ENCODE measurements at places on chromosomes 16 and 17.

GRCh38 chr17:48860456-48860855 lies 29.6 kb downstream of the CALCOCO2 start:
- no peak for DNase-seq

GRCh38 chr16:66155933-66156332 lies 210.6 kb upstream of the CDH5 start:
- DNase-seq, result no peak

GRCh38 chr17:43917348-43918025 lies 10.2 kb upstream of the MPP2 start:
- DNase-seq, result no peak

DNA sequence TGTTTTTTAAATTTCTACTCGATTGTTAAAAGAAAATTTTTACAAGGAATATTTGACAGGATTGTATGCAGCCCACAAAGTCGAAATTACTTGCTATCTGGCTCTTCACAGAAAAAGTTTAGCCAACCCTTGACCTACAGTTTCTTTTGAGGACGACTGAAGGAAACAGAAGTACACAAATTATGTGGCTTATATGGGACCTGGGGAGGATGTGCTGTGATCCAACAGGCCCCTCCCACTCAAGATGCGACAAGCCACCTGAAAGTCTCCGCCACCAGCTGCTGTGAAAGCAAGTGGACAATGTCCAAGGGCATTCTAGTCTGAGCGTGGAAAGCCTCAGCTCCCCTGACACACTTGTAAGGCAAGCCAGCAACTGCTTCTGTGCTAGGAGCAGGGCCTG lies 42.4 kb upstream of the SLC25A19 start:
- no peak for DNase-seq

GRCh38 chr17:14768923-14769322 lies 468.0 kb downstream of the HS3ST3B1 start:
- DNase-seq, result no peak

DNA sequence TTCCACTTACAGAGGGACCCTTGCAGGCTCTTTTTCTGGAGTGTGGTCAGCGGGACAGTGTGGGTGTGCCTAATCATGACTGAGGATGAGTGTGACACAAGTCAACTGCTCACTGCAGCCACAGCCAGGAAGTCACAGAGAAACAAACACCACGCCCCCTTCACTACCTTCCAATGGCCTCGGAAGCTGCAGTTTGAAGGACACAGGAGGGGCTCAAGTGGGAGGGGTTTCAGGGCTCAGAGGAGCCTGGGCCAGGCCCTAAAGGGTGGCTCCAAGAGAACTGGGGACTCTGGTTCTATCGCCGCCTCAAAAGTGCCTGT lies 116.2 kb upstream of the SDK2 start:
- DNase-seq, result no peak

DNA sequence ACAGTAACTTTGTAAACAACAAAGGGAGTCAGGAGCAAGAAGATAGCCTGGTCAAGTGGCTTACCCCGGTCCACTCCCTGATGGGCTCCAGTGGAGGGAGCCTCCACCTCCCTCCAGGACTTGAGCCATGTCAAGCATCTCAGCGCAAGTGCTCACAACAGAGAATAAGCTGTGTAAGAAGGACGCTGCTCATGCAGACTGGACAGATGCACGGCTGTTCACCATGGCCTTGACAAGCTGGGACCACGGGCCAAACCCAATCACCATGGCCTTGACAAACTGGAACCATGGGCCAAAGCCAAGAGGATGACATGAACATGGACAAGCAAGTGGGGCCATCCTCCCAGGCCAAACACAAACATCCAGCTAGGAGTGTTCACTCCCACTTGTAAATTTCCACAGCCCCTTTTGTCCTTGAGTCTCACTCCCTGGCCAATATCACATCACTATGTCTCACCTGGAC lies 3.4 kb upstream of the PITPNM3 start:
- DNase-seq, result no peak

GRCh38 chr16:1257561-1258224 lies 1.8 kb downstream of the TPSD1 start:
- DNase-seq, result no peak

DNA sequence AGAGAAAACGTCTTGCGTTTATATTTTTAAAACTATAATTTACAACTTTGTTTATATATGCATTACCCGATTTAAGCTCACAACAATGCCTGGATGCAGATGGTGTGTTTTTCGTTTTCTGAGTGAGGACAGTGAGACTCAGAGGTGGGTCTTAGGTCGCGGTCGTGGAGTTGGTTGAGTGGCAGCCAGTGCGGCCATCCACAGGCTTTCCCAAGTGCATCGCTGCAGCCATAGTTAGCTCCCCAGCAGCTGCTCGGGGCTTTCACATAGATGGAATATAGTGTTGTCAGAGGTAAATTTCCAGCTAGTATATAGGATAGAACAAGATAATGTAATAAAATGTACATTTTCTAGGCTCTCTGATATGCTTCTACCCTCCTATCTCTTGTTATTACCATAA lies 417.8 kb downstream of the CDH13 start:
- DNase-seq, result no peak

- DNase-seq, result no peak
These were observed 329.9 kb downstream of the KCNJ2 start for GRCh38 chr17:70499067-70499786.

- DNase-seq, result no peak
These were observed 4.8 kb downstream of the IL4R start for GRCh38 chr16:27318392-27319256.

GRCh38 chr17:35898283-35899070 lies 18.3 kb upstream of the CCL5 start:
- DNase-seq, result no peak

GRCh38 chr17:33989361-33990148 lies 265.5 kb upstream of the CCL2 start:
- no peak for DNase-seq

GRCh38 chr16:11682655-11683096 lies 14.4 kb downstream of the SNN start:
- no peak for DNase-seq

DNA sequence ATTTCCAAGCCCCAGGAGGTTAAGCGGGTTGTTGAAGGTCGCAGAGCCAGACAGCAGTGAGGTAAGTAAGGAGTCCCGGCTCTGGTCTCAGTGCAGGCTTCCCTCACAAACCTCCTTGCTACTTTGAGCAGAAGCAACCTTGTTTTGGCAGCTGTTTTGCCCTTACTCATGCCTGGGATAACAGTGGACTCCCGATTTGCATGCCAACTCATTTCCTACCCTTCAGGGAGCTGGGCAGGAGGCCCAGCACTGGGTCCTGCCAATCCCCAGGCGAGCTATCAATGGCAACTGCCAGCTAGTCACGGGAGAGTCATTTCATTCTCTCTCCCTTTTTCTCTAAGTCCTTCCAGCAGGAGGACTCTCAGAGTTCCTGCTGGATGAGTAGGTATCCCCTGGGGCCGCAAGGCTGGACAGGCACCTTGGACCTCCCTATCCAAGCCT lies 72.0 kb upstream of the KSR1 start:
- DNase-seq, result no peak

GRCh38 chr17:68835071-68835470 lies 120.1 kb downstream of the ABCA8 start:
- no peak for DNase-seq

GRCh38 chr16:35628976-35629375 lies 2169.6 kb downstream of the TP53TG3F start:
- no peak for DNase-seq

DNA sequence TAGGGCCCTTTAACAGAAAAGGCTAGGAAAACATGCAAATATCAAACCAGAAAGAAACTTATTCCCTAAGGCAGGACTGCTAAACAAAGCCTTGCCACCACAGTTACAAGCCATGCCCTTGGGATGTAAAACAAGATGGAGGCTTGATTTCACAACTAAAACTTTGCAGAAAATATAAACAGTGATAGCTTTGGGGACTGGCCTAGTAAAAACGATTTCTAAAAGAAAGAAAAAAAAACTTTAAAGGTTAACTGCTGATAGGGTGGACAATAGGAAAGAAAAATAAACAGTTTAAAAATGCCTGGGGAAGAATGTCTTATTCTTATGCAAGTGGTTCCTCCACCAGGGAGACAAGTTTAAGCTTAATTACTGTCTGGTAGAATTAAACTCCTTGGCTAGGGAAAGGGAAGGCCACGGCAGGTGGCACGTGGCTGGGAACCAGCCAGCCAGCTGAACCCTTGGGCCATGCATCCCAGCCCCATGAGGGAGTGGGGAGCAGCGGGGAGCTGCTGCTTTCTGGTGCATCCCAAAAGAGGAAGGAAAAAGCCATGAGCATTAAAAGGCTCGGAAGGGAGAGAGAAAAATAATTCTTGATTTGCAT lies 10.7 kb upstream of the TMC5 start:
- DNase-seq, result no peak

DNA sequence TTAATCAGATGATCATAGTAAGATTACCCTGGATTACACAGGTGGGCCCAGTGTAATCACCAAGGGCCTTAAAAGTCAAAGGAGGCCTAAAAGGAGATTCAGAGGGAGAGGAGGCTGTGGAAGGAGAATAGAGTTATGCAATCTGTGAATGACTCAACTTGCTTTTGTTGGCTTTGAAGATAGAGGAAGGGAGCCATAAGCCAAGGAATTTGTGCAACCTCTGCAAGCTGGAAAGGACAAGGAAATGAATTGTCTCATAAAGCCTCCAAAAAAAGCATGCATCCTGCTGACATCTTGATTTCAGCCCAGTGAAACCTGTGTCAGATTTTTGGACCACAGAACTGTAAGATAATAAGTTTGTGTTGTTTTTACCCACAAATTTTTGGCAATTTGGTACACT lies 109.6 kb downstream of the CNTNAP4 start:
- DNase-seq, result no peak

GRCh38 chr17:2545393-2545792 lies 33.7 kb upstream of the METTL16 start:
- no peak for DNase-seq

GRCh38 chr16:48244080-48244862 lies at the start of gene LONP2:
Gene LONP2, plus strand, starts transcription at chr16:48244300. Its CDS starts 89 bp downstream, at chr16:48244389.
- peak; percentile 82 for DNase-seq

- no peak for DNase-seq
These were observed 3.6 kb downstream of the RFNG start for GRCh38 chr17:82047914-82048570.

- no peak for DNase-seq
These were observed 75.1 kb downstream of the CYLD start for GRCh38 chr16:50816901-50817555.

DNA sequence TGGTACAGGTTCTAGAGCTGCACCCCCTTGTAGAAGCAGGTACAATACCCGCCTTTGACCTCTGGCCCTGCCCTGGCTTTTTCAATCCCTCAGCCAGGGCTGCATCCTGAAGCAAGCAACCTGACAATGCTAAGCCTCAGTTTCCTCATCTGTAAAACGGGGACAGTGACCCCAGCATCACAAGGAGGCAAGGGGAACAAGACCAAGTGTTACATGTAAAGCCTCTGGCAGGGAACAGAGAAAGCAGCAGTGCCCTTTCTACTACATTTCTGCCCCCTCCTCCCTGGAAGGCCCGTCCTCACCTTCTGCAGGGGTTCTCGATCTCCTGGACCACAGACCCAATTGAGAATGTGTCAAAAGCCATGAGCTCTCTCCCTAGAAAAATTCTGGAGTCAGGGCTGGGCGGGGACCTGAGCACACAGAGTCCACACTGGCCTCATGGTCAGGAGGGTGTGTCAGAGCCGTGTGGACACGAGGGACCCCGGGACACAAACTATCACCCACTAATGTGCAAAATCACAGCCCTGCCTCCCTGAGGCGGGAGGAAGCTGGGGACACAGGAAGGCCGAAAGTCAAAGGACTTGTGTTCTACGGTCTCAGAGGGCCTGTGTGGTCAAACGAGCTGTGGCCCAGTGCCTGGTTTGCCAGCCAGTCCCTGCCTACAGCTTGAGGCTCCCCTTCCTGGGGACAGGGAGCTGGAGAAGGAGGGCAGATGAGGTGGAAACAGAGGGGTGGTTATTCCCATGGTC lies 27.5 kb downstream of the LRRC75A start:
- DNase-seq, result no peak

DNA sequence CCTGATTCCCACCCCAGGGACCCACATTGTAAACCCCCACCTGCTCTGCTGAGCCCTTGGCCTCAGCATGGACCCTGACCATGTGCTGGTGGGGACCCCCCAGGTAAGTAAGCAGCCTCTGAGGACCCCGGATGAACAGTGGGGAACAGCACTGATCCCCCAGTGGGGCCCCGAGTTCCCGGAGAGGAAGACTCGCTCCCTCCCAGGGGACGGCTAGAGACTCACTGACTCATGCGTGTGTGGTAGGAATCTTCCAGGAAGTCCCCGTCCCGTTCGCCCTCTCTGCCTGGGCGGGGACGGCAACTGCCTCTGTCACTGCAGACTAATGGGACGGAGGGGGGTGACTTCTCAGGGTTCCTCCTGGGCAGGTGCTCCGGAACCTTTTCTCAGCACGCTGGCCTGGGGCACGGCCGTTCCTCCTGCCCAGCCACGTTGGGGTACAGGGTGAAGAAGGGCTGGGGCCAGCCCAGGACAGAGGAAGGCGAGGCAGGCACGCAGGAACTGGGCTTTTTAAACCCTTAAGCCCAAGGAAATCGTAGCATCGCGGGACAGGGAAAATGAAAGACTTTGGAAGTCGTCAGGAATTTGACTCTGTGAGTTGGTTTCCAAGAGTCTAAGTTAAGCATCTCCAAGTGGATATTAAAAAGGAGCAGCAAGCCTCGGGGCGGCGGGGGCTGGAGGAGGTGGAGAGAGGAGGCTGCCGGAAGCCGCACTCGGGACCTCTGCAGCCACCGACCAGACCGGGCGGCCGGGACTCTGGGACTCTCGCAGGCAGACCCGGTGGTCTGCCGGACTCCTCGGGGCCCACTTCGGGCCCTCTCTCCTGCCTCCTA lies 178.7 kb downstream of the SEC14L1 start:
- peak; percentile 55 for DNase-seq

- no peak for DNase-seq
These were observed 23.6 kb downstream of the TPSG1 start for GRCh38 chr16:1201444-1201843.

- DNase-seq, result no peak
These were observed 18.8 kb upstream of the PHOSPHO1 start for GRCh38 chr17:49249292-49249794.

DNA sequence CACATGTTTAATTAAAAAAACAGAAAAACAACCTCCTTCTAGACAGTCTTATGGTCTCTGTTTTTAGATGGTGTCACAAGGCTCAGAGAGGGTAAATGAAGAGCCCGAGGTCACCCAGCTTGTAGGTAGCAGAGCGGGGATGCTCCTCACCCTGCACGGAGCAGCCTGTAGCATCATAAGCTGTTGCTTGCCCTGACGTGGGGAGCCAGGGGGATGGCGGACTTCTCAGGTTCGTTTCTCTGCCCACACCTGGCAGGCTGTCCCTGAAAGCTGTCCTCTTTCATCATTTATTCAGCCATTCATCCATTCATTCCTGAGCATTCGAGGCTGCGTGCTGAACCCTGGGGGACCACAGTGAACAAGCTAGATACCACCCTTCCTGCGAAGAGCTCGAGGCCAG lies 75.7 kb upstream of the KSR1 start:
- DNase-seq, result no peak

DNA sequence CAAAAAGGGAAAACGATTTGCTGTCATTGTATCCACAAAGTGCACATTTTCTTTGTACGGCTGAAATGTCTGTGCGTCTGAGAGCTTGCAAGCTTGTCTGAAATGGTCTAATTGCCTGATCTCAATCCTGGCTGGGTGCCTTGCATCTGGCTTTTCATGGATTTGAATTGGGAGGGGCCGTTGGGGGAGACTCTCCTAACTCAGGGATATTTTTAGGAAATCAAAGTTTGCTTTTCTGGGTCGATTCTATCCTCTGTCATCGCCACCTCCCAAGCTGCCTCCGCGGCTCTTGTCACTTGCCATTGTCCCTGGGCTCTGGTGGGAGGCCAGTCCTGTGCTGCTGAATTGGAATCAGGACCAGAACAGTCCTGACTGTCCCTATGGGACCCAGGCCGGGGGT lies 33.3 kb upstream of the MGAT5B start:
- DNase-seq, result no peak
